ENCODE measurements at places on chromosomes 11 and 22. TPM values are rescaled to one million over a fixed set of nuclear protein-coding genes. Genes with fewer than 3 reads are reported as not detected.
A peak's percentile ranks its signal among the peaks of the same experiment; 100 is the strongest.

Gene OR8I2
- total RNA-seq = not detected

Gene CLNS1A
- 365 TPM for total RNA-seq

Gene CCDC15
- 3.9 TPM for total RNA-seq

- DNase-seq = peak; percentile 13
Observed at GRCh38 chr22:48188231-48188721, 1425.8 kb downstream of the TBC1D22A start.

DNA sequence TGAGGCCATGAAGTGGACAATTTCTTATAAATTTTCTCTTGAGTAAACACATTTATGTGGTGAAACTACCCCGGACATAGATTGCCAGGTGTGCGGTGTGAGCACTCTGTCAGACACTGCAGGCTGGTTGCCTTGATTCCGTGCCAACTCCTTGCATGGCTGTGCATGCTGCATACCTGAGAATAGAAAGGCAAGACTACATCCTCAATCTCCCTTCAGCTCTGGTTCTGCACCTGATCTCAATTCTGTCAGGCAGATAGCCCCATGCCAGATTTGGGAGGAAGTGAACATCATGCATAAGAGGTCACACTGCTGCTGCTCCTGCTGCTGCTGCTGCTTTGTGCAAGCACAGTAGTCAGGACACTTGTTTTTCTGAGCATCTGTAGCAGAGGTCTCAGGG is 42.5 kb upstream of the DEUP1 start:
- no peak for DNase-seq

- DNase-seq = no peak
Observed at GRCh38 chr11:8934742-8935488, 2.2 kb upstream of the C11orf16 start.

GRCh38 chr11:36500315-36500721 is 9.8 kb downstream of the TRAF6 start:
- peak; percentile 79 for DNase-seq

GRCh38 chr11:113401718-113402117 is 14.1 kb downstream of the ANKK1 start:
- DNase-seq = peak; percentile 97

Data from MG63 (cell line).